ENCODE measurements at places on chromosomes 3 and 15.

- DNase-seq, result no peak
Measured at GRCh38 chr15:82138306-82138705, 92.5 kb upstream of the MEX3B start.

DNA sequence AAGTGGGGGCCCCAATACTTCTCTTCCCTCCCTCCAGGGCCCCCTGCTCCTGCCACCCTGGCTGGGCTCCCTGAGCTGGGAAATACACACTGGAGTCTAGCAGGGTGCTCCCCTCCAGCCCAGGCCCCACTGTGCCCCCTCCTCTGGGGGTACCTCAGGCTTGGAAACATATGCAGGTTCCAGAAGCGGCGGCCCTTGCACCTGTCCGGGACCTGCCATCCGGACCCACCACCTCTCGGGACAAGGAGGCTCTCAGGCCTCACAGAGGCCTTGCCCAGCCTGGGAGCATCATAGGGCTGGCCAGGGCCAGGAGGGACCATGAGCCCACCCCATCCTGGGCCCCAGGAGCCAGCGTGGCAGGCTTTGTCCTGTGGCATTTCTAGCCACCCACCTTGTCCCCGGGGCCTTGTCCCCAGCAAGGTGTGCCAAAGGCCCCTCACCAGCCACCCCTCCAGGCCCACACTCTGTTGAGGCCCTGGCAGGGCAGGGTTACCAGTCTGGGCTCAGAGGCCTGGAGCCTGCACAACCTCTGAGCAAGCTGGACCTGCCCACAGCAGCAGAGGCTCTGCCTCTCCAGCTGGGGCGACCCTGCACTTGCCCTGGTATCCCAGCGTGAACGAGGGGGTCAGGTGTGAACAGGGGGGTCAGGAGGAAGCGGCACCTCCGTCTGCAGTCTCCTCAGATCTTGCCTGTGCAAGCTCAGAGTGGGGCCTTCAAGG, 45.8 kb downstream of the DNAJB8 start:
- DNase-seq, result no peak

DNA sequence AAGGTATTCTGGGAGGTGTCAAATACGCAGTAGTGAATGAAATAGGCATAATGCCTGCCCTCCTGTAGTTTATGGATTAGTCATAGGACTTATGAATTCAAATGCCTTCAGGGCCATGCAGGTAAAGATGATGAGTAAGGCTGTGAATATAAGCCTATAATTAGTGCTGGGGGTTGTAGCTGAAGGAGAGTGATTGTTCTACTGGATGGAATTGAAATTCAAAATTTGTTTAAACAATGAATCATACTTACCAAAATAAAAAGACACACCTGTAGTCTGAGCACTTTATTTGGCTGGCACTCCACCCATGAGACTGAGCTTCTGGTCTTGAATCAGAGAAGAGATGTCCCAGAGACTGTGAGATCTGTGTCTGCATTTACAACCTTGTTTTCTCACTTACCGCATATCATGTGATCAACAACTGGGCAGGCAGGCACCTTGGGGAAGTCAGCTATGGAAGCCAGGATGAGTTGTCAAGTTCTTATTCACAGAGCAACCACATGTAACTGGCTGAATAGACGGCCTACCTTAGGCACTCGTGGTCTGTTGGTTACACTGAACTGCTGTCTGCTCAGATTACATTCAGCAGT, 291.8 kb downstream of the NAALADL2 start:
- peak; percentile 96 for DNase-seq

GRCh38 chr15:84671211-84671610, 13.2 kb upstream of the NMB start:
- no peak for DNase-seq

DNA sequence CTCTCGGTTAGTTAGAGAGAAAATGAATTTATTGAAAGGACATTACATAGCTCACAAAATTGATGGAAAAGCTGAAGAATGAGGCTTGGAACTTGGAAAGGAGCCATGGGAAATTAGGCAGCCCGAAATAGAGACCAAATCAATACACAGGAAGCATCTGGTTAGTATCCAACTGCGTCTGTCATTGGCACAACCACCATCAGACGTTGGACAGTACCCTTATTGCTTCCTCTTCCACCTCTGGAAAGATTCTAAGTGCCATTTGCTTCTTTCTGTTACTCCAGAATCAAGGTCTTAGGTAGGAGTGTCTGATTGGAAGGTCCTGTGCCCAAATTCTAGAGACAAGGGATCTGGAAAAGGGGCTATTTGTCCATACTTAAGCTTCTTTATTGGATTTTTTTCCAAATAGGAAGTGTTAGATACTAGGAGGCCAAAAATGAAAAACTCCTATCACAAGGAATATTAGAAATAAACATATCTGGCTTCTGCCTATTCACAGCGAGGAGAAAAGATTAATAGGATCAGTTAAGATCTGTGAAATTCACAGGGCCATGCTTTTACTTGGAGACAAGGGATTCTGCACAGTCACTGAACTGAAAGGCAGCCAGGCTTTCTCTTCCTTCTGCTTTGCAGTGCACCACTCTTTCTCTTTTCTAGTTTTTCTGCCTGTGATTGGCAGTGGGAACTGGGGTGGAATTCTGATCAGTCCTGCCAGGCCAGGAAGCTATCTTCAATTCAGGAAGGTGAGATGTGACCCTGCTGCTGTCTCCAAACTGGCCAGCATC, 10.7 kb upstream of the HACD2 start:
- no peak for DNase-seq

- DNase-seq, result no peak
Measured at GRCh38 chr15:55861115-55861514, 118.2 kb upstream of the PRTG start.

- DNase-seq, result no peak
Measured at GRCh38 chr15:41148065-41148464, 32.0 kb upstream of the INO80 start.

DNA sequence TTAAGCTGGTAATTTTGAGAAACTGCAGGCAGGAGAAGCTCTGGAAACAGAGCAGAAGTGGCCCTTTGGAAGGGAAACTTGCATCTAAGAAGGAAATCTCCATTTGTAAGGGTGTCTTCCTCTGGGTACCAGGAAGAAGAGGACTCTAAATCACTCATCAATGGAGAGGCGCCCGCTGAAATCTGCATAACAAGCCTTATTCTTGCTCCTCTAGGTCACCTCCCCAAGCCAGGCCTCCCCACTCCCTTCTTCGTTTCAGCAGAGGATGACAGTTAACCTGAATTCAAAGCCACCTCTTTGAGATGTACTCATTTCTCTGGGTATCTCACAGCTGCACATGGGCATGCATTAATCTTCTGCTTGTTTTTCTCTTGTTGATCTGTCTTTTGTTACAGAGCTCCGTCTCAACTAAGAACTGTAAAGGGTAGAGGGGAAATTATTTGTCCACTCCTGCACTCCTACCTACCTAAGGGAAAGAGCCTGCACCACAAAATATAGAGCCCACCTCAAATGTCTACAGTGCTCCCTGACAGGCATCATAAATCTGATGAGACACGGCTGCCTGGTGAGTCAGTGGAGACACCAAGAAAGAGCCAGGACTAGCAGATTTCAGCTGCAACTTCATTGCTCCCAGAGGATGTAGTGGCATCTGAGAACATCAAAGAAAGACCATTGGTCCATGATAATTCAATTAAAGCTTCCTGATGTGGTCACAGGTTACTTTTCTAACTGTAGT, 51.5 kb downstream of the GABRB3 start:
- no peak for DNase-seq

DNA sequence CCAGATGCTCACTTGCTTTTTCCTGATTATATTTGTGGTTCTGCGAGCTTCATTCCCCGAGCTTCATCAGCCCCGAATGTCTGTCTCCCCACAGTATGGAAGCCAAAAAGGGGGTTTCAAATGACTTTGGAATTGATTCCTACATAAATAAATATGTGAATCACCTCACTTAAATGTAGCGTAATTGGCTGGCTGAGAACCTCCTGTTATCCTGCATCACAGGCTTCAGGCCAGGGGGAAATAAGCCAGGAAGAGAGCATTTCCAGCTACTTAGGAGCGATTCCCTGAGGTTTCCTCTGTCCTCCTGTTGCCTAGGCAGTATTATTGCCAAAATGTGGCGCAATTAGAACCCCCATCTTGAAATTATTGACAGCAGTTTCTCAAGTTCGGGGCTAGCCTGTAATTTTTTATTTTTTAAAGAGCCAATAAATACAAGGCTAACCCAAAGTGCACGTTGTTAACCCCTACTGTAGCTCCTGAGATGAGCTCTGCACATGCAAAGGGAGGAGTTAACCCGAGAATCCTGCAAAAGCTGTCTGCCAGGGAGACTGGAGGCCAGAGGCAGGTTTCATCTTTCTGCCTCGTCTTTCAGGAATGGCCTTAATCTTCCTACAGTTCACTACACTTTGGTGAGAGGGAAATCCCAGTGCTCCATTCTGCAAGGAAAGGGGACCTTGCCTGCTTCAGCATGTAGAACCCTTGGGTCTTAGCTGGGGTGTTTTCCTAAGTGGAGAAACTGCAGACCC, 148.2 kb downstream of the ADAMTS9 start:
- no peak for DNase-seq

- DNase-seq, result no peak
Measured at GRCh38 chr3:119490153-119490552, 8.2 kb upstream of the TIMMDC1 start.

- DNase-seq, result no peak
Measured at GRCh38 chr15:38216763-38217162, 35.9 kb upstream of the SPRED1 start.

GRCh38 chr15:61264986-61265385, 35.9 kb upstream of the RORA start:
- DNase-seq, result no peak

DNA sequence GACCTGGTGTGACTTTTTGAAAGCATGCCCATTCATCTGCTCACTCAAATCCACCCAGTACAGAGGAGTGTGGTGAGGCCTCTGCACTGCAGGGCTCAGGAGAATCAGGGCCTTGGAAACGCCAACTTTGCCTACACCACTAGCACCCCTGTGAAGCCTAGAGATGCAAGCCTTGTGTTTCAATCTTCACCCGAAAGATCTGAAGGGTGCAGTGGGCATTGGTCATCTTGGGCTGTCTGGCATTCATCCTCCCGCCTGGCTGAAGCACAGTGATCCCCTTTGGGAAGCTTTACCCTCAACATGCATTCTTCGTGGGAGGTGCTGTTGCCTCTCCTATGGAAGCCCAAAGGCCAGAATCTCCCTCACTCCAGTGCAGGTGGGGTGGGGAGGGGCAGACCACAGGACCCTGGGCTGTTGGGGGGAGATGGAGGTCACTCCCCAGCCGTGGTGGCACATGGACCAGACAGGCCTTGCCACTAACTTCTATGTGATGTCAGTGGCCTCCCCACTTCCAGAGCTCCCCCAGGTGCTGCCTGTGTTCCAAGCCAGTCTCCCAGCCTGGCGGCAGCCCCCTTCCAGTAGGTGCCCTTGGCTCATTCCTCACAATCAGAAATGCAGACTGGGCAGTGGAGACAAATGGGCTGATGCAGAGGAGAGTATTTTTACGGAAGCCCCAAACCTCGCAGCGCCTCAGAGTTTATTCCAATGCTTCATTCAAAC, 92.5 kb downstream of the ADAMTS17 start:
- DNase-seq, result no peak

- no peak for DNase-seq
Measured at GRCh38 chr3:141681390-141681780, 56.7 kb upstream of the RNF7 start.

DNA sequence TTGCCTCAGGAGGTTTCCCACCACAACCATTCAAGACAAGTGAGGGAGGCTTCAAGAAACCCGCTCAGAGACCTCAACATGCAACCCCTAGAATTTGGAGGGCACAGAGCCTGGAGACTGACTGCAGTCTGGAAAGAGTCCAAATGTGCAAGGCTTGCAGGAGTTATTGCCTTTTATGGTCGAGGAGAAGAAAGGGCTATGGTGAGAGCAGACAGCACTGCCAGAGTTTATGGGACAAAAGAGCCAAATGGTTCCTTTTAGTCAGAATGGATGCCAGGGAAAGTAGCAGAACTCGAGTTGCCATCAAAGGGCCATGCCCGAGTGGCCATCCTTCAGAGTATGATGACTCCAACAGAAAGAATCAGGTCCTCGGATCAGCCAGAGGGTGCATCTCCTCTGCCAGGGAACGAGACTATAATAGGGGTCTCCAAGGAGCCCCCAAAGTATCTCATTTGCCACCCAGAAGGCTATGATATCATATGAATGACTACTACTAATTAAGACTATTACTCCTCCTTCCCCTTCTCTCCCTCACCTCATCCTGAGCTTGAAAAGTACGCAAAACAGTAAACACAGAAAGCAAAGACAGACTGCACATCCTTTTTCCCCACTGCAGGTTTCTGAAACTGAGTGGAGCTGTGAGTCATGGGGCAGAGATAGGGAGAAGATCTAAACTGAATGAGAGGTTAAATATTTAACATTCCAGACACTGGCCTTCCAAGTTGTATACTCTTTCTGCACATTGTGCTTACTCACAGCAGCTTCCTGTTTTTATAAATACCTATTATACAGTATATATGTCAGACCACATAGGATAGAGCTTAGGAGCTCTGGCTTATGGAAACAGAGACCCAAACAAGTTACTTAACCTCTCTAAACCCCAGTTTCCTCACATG, 33.9 kb upstream of the TMCO5A start:
- DNase-seq, result no peak

GRCh38 chr3:118626453-118626852, 408.2 kb downstream of the IGSF11 start:
- no peak for DNase-seq

DNA sequence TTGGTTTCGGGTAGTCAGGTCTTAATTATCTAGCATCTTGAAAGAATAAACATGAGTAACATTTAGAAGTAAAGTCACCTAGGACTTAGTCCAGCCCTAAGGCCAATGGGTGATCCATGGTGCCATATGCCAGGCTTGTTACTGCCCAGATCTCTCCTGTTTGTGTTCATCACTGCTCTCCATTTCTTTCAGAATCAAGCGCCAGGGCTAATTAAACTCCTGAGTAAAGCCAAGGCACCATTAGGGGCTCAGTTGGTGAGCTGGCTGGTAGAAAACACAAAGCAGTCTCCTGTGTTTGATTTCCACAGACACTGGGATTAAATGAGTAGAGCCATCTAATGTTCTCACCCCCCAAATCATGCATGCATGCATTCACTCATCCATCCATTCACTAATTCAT, 11.3 kb downstream of the CYP19A1 start:
- no peak for DNase-seq

GRCh38 chr15:92069308-92070250, 216.1 kb downstream of the SLCO3A1 start:
- no peak for DNase-seq

- DNase-seq, result no peak
Measured at GRCh38 chr15:80969316-80969715, 20.3 kb downstream of the MESD start.

DNA sequence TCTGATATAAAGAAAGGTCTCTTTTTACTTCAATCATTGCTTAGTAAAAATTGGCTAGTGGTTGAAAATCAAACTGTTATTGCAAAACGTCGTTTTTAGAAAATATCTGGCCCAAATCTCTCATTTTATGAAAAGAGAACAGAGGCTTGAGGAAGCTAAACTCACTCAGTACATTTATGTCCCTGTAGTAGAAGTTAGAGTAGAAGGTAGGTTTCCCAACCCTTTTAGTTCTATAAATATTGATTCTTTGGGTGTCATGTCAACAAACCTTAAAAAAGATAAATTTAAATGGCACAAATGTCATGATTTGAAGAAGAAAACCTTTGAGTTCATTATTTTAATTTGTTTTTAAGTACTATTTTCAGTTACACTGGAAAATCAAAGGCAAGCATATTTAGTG, 722.3 kb upstream of the NECTIN3 start:
- DNase-seq, result no peak
